ENCODE measurements at places on chromosomes 12 and 14.

DNA sequence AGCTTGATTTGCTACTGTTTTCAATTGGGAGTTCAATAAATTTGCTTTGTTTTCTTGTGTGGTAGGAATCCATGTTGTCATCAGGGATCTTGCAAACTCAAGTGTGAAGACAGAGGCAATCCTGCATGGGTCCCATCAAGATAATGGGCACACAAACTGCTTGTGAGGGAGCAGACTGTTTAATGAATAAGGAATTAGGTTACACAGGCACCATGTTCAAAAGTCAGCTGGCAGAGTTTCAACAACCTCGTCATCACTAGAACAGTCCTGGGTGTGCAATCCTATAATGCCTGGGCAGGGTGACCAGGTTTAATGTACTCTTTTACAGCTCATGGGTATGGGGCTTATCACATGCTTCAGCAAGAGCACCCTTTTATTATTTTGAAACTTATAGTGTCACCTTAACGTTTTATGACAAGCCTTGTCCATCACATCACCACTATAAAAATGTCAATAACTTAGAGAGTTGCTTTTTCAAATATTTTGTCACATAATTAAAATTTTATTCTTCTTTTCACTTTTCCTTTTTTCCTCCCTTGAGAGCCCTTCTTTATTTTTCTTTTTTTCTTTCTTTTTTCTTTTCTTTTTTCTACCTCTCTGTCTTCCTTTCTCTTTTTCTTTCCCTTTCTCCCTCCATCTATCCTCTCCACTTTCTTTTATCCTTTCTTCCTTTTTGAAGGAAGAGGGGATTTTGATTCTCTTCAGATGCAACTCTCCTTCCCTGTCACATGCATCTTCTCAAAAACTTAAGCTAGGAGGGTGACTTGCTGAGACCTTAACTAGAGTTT, 252.2 kb upstream of the ATP2B1 start:
- DNase-seq: no peak

DNA sequence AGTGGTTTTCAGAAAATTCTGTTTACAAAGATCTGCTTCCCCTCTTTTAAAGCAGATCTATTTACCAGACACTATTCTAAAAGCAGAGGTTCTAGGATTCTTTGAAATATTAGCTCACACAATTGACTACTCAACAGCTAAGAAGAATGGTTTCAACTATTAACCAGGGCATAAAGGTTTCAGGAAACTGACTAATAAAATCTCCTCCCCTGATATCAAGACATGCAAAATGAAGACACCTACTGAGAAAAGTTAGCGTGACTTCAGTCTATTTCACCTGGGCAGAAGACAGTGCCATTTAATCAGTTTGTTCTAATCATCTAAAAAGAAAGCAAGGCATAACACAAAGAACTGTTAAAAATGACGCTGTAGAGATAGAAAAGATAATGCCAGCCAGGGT, 22.2 kb downstream of the DAD1 start:
- DNase-seq: no peak

- DNase-seq: peak; percentile 21
Measured at GRCh38 chr14:42224053-42224888, 617.6 kb downstream of the LRFN5 start.

- DNase-seq: no peak
Measured at GRCh38 chr14:64715628-64716412, 11.6 kb downstream of the PLEKHG3 start.

GRCh38 chr14:37546621-37547447, 48.2 kb downstream of the FOXA1 start:
- no peak for DNase-seq

DNA sequence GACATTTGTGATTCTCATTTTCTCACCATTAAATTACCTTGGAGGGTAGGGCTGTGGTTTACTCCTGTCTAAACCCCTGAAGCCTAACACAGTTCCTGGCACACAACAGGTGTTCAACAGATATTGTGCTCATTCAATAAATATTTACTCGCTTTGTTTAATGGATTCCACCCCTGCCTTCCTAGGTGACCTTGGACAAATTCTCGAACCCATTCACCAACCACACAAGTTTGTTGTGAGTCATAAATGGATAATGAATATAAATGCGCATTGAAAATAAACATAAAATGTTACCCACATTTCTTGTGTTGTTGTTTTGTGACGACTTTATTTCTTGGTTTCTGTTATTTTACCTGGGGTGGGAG, 362 bp upstream of the TSFM start:
- DNase-seq: no peak

GRCh38 chr12:26226122-26226521, 30.7 kb downstream of the SSPN start:
- no peak for DNase-seq

DNA sequence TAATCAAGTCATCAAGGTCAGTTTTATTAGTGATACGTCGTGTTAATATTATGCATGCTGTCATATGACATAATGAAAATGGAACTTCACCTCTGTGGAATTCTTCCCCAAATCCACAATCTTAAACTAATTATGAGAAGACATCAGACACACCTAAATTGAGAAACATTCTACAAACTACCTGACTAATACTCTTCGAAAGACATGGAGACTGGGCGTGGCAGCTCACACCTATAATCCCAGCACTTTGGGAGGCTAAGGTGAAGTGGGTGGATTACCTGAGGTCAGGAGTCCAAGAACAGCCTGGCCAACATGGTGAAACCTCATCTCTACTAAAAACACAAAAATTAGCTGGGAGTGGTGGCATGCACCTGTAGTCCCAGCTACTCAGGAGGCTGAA, 33.3 kb upstream of the KRAS start:
- no peak for DNase-seq

DNA sequence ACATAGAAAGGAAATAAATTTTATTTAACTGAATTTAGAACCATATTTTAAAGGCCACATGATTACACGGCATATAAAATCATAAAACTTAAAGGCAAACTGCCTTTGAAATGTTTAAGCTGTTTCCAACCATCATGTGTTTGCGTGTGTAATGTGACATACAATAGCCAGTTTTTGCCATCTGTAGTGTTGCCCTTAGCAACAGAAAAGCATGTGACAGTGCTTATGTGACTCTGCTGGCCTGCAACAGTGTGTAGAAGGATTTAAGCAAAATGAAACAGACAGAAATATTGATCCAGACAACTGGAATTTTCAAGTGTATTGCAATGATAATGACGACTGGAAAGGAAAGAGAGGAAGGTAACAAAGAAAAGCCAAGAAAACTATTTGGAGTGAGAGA, 49.5 kb downstream of the TSPAN19 start:
- no peak for DNase-seq

- DNase-seq: no peak
Measured at GRCh38 chr14:92719890-92720323, 28.5 kb downstream of the LGMN start.

DNA sequence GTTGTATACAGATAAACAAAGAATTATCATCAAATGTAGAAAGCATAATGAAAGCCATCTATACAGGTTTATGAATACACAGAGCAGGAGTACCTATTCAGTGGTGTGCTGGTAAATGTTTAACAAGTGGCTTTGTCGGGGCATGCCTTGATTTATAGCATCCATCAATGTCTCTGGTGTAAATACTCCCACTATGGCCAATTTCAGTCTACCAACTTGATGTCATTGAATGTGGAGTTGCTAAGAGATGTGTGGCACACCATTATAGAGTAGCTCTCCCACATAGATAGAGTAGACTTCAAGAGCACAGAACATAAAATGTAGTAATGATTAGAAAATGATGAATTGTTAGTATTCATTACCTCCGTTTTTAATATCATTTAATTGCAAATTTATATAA, 9.3 kb downstream of the GRIP1 start:
- DNase-seq: no peak

- no peak for DNase-seq
Measured at GRCh38 chr12:49537231-49537751, 1.5 kb upstream of the KCNH3 start.
